ENCODE measurements at places on chromosomes 12 and 14.

DNA sequence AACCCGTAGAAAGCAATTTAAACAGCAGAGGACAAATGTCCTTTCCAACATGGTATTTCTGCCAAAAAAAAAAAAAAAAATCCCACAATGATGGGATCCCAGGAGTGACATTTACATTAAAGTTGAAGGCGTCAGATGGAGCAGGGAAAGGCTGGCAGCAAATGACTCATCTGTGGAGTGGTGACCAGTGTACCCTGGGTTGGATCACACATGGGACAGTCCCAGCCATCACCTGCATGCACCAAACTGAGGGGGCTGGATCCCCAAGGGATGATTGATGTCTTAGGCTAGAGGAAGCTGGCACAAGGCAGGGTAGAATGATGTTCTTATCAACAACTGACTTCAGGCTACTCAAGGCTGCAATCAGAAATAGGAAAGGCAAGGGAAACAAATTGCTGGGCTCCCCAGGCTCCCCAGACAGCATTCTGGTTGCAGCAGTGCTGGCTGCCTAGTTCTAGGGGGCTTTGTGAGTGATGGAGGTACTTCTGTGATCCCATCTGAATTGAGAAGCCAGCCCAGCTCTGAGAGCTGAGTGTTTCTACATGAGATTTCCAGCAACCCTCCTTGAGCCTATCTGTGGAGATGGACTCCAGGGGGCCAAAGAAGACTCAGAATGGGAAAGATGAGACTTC, 117.9 kb downstream of the DPF3 start:
- no peak for DNase-seq

- DNase-seq = no peak
Measured at GRCh38 chr12:119859241-119859640, 17.9 kb downstream of the CIT start.

DNA sequence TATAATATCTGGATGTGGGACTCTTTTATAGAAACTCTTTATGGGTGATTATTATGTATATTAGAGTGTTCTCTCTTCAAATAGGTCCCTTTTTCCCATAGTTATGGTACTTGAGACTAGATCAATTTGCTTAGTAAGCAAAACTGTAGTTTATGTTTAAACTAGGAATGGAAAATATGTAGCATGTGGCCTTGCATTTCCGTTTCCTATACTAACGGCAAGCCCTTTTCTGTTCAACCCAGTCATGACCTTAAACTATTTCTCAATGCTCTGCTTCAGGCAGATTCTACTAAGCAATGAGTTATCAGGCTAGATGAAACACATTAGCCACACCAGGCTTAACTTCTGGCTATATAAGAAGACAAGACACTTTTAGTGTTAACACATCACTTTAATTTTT, 84.6 kb downstream of the OTOGL start:
- no peak for DNase-seq

DNA sequence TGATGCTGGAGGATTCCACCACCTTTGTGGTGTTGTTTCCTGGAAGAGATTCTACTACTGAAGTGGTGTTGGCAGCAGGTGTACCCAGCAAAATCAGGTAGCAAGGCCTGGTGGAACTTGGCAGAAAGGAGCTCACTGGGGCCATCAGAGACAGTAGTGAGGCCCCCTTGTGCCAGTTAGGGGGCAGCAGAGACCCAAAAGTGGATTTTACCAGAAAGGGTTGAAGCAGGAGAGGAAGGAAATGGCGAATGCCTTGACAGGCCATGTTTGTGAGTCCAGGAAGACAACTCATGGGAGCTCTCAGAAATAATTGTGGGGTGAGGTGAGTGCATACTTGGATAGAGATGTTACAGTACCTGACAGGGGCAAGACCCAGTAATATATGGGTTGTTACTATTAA, 137.7 kb upstream of the FGD4 start:
- DNase-seq = no peak

- DNase-seq = no peak
Measured at GRCh38 chr12:114213055-114213581, 192.8 kb downstream of the TBX5 start.

DNA sequence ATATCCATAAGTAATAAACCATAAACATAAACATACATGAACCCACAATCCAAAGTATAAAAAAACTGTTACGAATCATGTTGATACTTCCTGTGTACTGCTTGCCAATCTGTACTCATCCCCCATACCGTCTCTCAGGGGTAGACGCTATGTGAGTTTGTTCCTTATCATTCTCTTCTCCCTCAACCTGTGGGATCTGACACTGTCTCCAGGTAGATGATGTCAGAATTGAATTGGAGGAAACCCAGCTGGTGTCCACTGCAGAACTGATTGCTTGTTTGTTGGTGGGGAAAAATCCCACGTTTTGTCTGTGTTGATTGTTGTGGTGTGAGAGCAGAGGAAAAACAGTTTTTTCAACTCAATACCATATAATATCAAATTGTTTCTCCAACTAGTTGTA, 50.8 kb downstream of the C12orf42 start:
- no peak for DNase-seq
